NCI-H2029 treated with DMSO at 0.1 percent for 48 hours (cell line): ENCODE measurements at places on chromosomes 1 and 21.

DNA sequence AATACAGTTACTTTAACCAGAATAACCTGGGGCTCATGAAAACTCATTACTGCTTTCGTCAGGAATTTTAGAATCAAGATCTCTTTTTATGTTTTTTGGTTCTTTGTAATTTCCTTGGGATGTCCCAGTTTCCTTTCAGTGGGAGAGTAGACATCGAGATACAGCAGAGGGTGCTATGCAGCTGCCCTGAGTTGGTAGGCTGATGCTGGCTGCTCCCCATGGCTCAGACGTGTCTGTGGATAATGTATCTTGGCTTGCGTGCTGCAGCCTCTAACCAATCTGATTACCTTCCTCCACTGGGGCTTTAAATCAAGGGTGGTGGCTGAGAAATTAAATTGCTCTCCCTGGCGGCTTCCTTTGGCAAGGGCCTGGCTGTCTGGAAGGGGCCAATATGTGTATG, 253.7 kb downstream of the CACNA1E start:
- DNase-seq = no peak

- DNase-seq = no peak
Measured at GRCh38 chr1:109983380-109984189, 980 bp upstream of the AHCYL1 start.

DNA sequence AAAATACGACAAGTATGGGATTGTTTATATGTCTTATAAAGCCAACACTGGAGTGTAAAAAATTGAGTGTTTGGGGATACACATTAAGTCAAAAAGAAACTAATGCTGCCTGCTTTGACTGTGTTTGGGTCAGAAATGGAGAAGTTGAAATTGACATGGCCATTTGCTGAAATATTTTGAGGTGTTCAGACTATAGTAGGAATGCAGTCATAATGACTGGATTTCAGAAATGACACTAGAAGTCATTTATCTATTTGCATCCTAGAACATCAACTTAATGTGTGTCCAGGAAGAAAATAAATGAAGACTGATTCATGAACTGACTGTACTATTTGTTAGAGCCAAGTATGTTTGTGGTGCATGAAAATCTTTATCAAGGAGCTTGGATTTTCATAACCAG, 28.4 kb downstream of the RASAL2 start:
- DNase-seq = no peak

DNA sequence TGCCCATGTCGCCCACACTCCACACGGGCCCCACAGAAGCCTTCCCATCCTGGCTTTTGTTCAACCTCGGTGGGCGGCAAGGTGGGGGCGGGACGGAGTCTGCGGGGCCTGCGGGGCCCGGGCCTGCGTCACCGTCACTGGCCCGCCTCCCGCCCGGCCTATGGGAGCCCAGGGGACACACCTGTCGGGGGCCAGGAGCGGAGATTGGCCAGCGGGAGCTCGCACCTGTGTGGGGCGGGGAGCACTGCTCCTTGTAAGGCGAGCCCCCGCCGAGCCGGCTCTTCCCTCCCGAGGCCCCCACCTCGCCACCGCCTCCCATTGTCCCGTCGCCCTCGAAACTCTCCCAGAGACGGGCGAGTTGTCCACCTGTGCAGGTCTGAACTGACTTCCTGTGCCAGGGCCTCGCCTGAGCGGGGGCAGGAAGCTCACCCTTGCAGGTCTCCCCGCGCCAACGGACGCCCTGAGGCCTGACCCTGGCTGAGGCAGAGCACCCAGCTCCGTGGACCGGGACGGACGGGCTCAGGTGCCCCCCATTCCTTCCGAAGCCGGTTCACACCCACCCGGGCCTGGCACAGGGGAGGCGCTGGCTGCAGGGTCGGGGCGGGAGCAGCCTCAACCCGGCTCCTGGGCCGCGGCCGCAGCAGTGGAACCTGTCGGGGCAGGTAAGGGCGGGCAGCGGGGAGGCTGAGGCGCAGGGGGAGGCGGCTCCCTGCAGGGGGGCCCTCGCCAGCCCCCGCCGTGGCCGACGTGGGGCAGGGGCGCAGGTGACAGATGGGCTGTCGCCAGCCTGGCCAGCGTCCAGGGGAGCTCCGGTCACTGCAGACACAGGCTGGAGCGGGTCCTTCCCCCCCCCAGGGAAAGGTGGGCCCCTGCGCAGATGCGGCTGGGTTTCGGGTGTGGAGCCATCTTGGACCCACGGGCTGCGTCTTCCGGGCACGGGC, 10.8 kb upstream of the TTLL10 start:
- peak; percentile 53 for DNase-seq

DNA sequence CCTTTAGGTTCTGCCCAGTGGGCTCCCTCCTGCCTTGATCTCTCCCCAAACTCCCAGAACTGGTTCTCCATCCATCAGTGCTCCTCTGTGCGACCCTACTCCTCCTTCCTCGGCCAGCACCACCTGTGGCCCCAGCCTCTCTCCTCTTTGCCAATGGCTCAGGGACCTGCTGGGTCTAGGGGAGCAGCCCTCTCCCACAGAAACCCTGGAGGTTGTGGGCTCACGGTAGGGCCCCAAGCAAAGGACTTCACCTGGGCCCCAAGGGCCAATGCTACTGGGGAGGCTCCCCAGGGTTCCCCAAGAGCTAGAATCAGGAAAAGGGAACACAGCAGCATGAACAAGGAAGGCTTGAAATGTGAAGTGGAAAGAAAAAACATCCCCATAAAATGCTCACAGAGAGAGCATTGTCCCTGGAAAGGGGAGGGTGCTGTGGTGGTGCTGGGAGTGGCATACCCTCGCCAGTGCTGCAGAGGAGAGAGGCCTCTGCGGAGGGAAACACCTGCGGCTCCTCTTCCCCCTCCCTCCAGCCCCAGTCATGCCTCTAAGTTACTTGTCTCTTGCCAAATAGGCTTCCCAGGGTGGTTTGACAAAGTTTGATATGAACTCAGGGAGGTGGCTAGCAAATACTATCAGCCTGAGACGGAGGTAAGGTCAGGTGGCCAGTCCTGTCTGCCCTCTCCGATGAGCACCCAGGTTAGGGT, 2.5 kb downstream of the TMEM63A start:
- DNase-seq = peak; percentile 26

DNA sequence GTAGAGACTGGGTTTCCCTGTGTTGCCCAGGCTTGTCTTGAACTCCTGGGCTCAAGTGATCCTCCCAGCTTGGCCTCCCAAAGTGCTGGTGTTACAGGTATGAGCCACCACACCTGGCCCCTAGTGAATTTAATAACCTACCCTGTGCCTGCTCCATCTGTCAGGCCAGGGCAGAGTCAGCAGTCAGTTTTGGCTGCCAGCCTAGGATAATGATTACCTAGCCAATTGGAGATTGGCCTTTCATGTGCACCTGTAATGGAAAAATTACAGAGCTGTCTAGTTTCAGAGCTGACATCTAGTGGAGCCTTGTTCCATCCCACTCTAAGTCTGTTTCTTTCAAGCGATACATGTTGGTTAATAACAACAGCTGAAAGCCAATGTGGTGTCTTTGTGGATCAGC, 92.0 kb downstream of the DIRAS3 start:
- no peak for DNase-seq

- no peak for DNase-seq
Measured at GRCh38 chr21:15028186-15028585, 36.6 kb downstream of the NRIP1 start.

- DNase-seq = no peak
Measured at GRCh38 chr1:7408771-7409150, 362.3 kb upstream of the VAMP3 start.

GRCh38 chr1:64471218-64472039, 1.5 kb downstream of the CACHD1 start:
- no peak for DNase-seq

- no peak for DNase-seq
Measured at GRCh38 chr1:29117381-29117780, 6.3 kb downstream of the TMEM200B start.
